ENCODE measurements at places on chromosomes 11 and 22.

DNA sequence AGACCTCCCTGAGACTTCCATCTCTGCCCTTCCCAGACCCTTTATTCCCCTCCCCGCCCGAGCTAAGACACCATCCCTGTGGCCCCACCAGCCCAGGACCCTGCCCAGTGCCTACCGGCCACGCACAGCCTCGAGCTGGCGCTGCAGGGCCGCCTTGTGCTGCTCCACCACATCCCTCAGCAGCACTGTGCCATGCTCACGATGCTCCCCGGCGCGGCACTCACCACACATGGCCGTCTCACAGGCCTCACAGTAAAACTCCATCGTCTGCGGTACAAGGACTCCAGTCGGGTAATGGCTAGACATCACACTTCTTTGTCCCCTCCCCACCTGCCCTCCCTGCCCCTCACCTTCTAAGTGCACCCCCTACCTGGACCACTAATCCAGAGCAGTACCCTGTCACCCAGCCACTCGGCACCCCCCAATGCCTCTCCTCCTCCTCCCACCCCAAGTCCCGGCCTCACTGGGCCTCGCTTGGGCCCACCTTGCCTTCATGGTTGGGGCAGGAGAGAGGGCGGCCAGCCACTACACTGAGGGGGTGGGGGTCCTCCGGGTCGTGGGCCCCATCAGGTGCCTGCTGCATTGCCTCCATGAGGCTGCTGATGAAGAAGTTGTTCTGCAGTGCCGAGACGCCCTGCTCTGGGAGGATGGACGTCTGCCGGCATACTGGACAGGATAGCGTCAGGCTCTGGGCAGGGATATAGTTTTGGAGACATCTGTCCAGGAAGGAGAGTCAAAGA, 16.0 kb downstream of the TRIM3 start:
- no peak for DNase-seq

GRCh38 chr11:95066716-95067038, at the start of gene SRSF8:
SRSF8 (plus strand) TSS chr11:95066919; CDS start chr11:95067227, 308 bp downstream.
- peak; percentile 3 for DNase-seq

- DNase-seq: no peak
Observed at GRCh38 chr11:86013713-86014112, 55.2 kb downstream of the PICALM start.

- no peak for DNase-seq
Observed at GRCh38 chr11:95832763-95833162, 42.5 kb downstream of the CEP57 start.

DNA sequence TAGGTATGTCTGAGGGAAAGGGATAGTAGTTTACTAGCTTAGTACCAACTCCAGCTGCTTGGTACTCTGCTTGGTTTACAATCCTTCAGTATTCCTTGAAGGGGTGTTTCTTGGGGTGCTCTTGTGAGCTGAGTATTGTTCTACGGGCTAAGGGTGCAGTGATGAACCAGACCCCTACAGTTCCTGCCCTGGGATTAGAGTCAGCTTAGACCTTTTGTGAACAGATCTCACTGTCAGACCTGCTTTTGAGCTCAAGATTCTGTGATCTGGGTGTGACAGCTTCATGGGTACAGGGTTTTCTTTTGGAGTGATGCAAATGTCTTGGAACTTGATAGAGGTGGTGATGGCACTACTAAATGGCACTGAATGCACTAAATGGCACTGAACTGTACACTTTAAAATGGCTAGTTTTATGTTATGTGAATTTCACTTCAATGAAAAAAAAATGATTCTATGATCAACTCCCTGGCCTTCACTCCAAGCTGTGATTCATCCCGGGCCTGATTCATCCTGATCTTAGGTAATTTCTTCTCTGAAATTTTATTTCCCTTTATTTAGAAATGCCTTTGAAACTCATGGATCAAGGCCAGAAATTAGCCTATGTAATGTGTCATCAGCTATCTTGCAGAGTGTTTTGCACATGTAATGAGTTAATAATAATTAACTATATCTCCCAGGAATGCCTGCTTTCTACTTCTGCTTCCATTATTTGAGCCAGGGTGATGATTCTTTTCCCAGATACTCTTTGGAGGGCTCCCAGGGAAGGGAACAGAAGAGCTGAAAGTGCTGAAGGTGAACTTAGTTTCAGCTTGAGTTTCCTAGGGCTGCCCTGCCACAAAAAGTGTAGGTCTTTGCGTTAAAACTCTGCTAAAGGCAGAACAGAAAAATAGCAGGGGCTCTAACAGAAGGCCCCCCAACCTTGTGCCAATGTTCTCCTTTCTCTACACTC, 87.9 kb downstream of the NCAM1 start:
- peak; percentile 81 for DNase-seq

- no peak for DNase-seq
Observed at GRCh38 chr11:110452720-110453119, 23.0 kb downstream of the FDX1 start.

All from HS-5 (cell line).